Prostate gland (tissue), 2 donors: ENCODE measurements at places on chromosomes 5 and 9.

GRCh38 chr5:119435436-119436132, 16.7 kb upstream of the HSD17B4 start:
- H3K4me3 ChIP-seq: no peak overlapping the region
- no peak overlapping the region for H3K27ac ChIP-seq
- DNase-seq: no peak
- H3K4me1 ChIP-seq: no peaks in the 10 kb centered on the region

DNA sequence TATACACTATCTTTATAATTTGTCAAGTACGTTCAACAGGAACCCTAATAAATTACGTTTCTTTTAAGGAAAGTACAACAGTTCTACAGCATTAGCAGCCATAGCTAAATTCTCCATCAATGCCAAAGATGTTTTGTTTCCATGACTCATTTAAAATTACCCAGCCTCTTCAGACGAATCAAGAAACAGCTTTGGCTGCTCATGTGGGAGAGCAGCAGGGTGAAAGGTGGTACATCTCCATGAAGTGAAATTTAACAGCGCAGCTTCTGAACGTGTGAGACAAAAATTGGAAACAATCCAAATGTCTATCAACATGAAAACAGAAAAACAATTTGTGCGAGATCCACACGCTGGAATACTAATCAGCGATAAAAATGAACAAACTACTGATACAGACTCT, 327.3 kb upstream of the CDH6 start:
- no peaks in the 10 kb centered on the region for H3K4me1 ChIP-seq
- DNase-seq: no peak
- no peak overlapping the region for H3K27ac ChIP-seq
- H3K27me3 ChIP-seq: no peaks in the 10 kb centered on the region

- H3K36me3 ChIP-seq: no peaks in the 10 kb centered on the region
- no peak overlapping the region for H3K4me3 ChIP-seq
- no peaks in the 10 kb centered on the region for H3K4me1 ChIP-seq
These were observed 133.8 kb upstream of the SLC24A2 start for GRCh38 chr9:19922476-19923118.

GRCh38 chr5:6758236-6758635, 45.0 kb downstream of the TENT4A start:
- H3K4me1 ChIP-seq: no peaks in the 10 kb centered on the region
- H3K36me3 ChIP-seq: no peaks in the 10 kb centered on the region
- no peak for DNase-seq

DNA sequence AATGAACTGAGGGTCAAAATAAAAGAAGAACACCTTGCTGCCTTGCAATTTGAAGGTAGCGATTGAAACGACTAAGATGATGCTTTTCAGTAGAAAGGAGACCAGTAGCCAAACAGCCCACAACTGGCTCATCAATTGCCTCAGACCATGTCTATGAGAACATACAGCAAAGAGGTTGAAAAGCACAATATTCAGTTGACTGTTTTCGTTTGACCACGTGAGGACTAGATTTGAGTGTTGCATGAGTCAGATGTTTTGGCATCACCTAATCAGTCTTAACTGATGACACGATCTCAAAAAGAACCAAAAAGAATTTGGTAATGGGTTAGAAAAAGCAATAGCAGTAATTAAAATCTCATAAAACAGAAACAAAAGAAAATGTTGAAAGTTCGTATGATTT, 82.7 kb upstream of the IL7R start:
- no peak overlapping the region for H3K4me3 ChIP-seq
- DNase-seq: no peak
- H3K4me1 ChIP-seq: no peaks in the 10 kb centered on the region
- H3K36me3 ChIP-seq: no peaks in the 10 kb centered on the region
- H3K27ac ChIP-seq: no peak overlapping the region

- no peaks in the 10 kb centered on the region for H3K27me3 ChIP-seq
- no peak overlapping the region for H3K27ac ChIP-seq
- H3K4me3 ChIP-seq: no peak overlapping the region
- no peaks in the 10 kb centered on the region for H3K36me3 ChIP-seq
These were observed 9.7 kb downstream of the LECT2 start for GRCh38 chr5:135944967-135945560.

GRCh38 chr9:74875656-74876055, 12.1 kb downstream of the TRPM6 start:
- no peak for DNase-seq
- H3K4me3 ChIP-seq: no peak overlapping the region
- no peaks in the 10 kb centered on the region for H3K27me3 ChIP-seq
- H3K27ac ChIP-seq: no peak overlapping the region
- H3K36me3 ChIP-seq: no peaks in the 10 kb centered on the region
- H3K4me1 ChIP-seq: no peaks in the 10 kb centered on the region

DNA sequence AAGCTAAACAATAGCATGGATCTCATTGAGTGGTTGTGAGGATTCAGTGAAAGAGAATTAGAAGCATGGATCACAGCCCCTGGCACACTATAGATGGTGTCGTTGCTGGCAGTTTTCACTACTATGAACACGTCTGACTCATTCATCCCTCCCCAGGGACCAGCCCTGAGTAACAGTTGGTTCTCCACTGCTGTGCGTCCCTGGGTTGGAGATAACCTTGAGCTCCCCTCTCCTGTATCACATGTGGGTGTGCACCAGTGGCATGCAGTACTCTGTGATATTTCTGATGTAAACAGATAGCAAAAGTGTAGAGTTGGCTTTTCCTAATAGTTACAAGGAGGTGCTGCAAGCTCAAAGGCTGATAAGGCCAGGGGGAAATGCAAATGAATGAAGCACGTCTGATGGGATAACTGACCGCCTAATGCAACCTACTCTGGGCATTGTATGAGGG, 8.8 kb upstream of the LCP2 start:
- H3K4me1 ChIP-seq: no peaks in the 10 kb centered on the region
- no peak overlapping the region for H3K4me3 ChIP-seq
- DNase-seq: no peak
- H3K27me3 ChIP-seq: no peaks in the 10 kb centered on the region

GRCh38 chr5:98368141-98368540, 405.3 kb upstream of the RGMB start:
- H3K4me1 ChIP-seq: no peaks in the 10 kb centered on the region
- H3K36me3 ChIP-seq: no peaks in the 10 kb centered on the region
- DNase-seq: no peak
- H3K27ac ChIP-seq: no peak overlapping the region
- no peaks in the 10 kb centered on the region for H3K27me3 ChIP-seq
- H3K4me3 ChIP-seq: no peak overlapping the region

DNA sequence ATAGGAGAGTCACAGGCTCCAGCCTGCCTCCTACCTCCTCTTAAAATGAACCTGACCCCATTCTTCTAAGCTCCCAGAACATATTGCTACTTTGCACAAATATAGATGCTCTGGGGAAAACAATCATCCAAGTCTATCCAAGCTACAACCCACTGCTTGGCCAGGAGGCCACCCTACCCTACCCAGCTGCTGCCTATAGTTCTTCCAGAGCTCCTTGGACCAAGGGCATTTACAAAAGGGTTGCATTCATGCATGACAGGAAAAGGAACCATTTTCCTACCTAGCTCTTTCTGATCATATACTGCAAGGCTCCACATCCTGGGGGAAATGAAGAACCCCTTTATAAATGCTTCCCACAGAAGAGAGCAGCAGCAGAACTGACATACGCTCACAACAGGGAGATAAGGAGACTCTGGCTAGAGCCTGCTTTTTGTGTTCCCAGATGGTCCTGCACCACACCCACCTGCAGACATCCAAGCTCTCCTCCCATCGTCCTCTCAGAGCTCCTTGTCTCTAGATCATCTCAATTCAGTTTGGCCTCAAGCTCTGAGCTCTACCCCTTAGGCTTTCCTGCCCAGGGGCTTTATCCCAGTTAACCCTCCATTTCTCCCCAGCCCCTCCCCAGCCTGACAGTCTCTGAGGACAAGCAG, 185.5 kb downstream of the SPOCK1 start:
- no peak overlapping the region for H3K27ac ChIP-seq
- no peaks in the 10 kb centered on the region for H3K27me3 ChIP-seq
- H3K36me3 ChIP-seq: no peaks in the 10 kb centered on the region
- peaks cover 3% of the 10 kb centered on the region for H3K4me1 ChIP-seq
- no peak for DNase-seq

DNA sequence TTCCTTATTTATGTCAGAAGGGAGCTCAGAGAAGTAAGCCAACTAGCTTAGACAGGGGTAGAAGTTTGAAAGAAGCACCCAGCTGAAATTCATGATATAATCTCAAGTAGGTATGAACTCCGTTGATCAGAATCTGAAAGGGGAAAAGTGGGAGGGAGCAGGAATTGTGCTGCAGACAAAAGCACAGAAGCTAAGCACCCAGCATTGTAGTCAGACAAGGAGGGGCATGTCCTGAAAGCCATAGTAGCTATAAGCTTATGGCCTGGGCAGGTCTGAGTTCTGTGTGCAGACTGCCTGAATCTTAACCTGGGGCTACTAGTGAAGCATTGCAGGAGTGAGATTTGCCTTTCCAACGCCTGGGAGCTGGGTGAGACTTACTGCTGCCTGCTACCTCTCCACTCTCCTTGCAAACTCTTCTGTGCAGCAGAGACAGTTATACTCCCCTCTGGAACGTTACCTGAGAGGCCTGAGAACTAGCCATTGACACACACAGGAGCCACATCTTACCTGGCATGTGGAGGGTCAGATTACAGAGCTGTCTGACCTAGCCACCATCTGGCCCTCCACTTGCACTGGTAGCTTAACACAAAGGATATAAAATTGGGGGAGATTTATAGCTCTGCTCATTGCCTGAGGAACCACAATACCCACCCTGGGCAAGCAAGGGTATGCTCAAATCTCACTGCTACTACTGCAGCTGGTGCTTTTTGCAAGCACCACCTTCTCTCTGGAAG, 9.8 kb upstream of the CYLC2 start:
- DNase-seq: no peak
- H3K27me3 ChIP-seq: no peaks in the 10 kb centered on the region

GRCh38 chr9:135105938-135106491, 18.5 kb downstream of the OLFM1 start:
- no peak overlapping the region for H3K27ac ChIP-seq
- no peaks in the 10 kb centered on the region for H3K36me3 ChIP-seq
- H3K4me1 ChIP-seq: no peaks in the 10 kb centered on the region
- no peak for DNase-seq
- no peaks in the 10 kb centered on the region for H3K27me3 ChIP-seq
- no peak overlapping the region for H3K4me3 ChIP-seq

DNA sequence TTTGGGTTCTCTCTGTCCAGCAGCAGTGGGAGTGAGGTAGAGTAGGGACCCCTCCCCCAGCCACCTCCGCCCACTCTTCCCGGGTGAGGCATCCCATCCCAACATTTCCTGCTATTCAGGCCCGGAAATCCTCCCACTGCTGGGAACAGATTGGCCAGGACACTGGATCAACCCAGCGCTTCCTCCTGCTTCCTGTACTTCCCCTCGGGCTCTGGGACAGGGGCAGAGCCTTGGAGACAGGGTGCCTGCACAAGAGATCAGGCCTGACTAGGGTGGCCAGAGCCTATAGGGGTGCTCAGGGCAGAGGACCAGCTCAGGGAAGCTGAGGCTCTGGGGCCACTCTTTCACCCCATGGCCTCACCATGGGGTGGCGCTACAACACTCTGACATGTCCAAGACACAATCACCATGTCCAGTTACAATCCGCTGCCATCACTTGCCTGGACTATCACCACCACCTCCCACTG, 14.5 kb downstream of the SH2D3C start:
- H3K4me3 ChIP-seq: no peak overlapping the region
- no peaks in the 10 kb centered on the region for H3K36me3 ChIP-seq
- H3K27me3 ChIP-seq: no peaks in the 10 kb centered on the region
- DNase-seq: no peak
- no peaks in the 10 kb centered on the region for H3K4me1 ChIP-seq

DNA sequence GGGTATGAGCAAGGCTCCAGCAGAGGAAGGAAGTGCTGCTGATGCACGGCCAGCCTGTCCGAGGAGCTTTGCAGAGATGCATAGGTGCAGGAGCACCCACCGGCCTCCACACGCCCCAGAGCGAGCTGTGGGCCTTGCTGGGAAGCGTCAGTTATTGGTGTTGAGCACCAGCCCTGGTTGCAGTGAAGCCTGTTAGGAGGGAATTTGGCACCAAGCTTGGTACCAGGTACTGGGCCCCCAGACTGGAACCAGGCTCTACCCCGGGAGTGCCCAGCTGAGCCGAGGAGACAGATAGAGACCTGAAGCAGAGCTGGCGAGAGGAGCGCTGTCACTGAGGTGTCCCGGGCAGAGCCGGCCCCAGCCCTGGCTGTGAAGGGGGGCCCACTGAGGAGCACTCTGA, 5.2 kb downstream of the TCF7 start:
- no peak for DNase-seq
- no peaks in the 10 kb centered on the region for H3K36me3 ChIP-seq
- no peak overlapping the region for H3K4me3 ChIP-seq
- H3K27ac ChIP-seq: no peak overlapping the region

DNA sequence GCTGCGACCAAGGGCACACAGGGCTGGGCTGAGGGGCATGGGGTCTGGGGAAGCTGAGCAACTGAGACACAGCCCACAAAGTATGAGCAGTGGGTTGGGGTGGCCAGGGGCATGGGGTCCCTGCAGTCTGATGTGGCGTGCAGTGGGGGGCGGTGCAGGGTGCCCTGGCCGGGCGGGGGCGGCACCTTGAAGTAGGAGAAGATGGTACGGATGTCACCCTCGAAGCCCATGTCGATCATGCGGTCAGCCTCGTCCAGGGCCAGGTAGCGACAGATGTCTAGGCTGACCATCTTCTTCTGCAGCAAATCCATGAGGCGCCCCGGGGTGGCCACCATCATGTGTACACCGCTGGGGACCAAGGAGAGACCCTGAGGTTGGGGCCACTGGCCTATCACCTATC, 3.3 kb downstream of the DDX41 start:
- H3K36me3 ChIP-seq: peaks cover 9% of the 10 kb centered on the region
- no peak overlapping the region for H3K4me3 ChIP-seq
- no peak for DNase-seq
- H3K4me1 ChIP-seq: peaks cover 5% of the 10 kb centered on the region
- H3K27ac ChIP-seq: no peak overlapping the region
- no peaks in the 10 kb centered on the region for H3K27me3 ChIP-seq

GRCh38 chr9:79798450-79798849, 226.7 kb downstream of the TLE4 start:
- H3K36me3 ChIP-seq: no peaks in the 10 kb centered on the region
- no peaks in the 10 kb centered on the region for H3K27me3 ChIP-seq
- no peaks in the 10 kb centered on the region for H3K4me1 ChIP-seq

DNA sequence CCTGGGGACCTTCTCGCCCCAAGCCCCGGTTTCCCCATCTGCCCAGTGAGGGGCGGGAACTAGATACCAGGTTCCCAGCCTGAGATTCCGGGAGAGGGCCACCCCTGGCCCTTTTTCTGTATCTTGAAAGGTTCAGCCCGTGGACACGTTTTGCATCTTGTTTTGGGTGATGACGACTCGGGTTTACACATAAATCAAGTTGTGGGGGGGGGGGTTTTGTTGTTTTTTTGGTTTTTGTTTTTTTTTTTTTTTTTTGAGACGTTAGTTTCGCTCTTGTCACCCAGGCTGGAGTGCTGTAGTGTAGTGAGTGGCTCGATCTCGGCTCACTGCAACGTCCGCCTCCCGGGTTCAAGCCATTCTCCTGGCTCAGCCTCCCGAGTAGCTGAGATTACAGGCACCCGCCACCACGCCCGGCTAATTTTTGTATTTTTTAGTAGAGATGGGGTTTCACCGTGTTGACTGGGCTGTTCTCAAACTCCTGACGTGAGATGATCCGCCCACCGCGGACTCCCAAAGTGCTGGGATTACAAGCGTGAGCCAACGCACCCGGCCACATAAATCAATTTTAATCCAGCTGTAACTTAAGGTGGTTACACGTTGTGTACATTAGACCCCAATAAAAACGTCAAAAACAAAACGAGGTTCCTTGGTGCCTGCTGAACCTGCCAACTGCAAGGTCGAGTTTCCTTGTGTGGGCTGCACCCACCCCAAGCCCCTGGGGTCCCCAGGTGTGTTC, 1.1 kb upstream of the BRD3 start:
- H3K4me3 ChIP-seq: peak overlapping the region; percentile 95
- peaks cover 10% of the 10 kb centered on the region for H3K4me1 ChIP-seq
- no peaks in the 10 kb centered on the region for H3K27me3 ChIP-seq
- DNase-seq: no peak
- H3K27ac ChIP-seq: peak overlapping the region; percentile 99
